SK-N-SH treated with all-trans-retinoic acid at 6 μM for 48 hours (cell line): ENCODE measurements at places on chromosomes 16 and 17.

- ATAC-seq, result peak; percentile 1; the same call in 1 of the 3 replicates
These were observed 89.5 kb upstream of the TOB1 start for GRCh38 chr17:50955667-50956120.

DNA sequence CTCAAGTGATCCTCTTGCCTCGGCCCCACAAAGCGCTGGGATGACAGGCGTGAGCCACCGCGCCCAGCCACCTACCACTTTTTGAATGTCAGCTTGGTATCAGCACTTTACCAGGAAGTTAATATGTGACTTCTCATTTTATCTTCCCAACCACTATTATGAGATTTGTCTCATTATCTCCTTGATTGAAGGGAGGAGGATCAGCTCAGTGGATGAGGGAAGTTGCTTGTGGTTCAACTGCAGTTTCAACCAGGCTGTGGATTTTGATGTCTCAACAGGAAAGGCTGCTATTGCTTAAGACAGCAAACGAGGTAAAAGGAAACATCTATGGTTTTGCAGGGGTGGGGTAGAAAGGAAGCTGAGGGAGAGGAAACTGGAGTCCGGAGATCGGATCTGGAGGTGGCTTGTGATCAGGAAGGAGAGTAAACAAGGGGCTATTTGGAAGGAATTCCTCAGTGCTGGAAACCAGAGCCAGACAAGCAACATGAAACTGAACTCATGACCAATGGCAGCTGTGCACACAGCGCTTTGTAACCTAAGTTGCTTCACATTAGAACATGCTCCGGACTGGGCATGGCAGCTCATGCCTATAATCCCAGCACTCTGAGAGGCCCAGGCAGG lies 180.5 kb downstream of the VPS53 start:
- ATAC-seq, result no peak

GRCh38 chr17:491086-492021 lies 138.7 kb upstream of the RPH3AL start:
- ATAC-seq, result peak; percentile 94

DNA sequence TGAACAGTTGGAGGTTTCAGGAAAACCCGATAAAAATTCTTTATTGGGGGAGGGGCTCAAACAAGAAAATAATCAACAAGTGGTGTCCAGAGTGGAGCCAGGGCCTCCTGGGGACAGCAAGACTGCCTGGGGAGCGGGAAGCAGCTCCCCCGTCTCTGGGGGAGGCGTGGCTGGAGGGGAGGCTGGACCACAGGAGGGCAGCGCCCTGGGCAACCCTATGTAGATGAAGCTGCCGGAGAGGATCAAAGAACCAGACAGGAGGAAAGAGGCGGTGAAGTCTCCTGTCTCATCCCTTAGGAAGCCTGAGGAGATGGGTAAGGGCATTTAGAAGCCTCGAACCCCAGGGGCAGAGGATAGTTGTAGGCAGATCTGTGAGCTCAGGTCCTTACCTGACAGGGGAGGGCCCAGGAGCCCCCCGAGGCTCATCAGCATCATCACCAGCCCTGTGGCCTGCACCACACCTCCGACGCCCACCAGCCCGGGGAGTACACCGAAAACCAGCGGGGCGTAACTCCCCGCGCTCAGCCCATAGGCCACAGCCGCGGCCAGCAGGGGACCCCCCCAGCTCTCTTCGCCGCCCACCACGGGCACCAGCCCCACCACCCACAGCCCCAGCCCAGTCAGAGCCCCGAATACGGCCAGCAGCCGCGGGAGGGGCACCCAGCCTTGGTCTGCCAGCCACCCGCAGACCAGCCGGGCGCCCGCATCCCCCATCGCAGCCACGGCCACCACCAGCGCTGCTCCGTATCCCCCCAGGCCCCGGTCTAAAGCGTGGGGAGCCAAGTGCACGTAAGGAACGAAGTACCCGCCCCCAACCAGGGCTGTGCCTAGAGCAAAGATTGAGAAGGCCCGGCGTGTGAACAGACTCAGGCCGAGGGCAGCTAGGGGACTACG lies 2.0 kb downstream of the SLC16A11 start:
- ATAC-seq, result no peak

DNA sequence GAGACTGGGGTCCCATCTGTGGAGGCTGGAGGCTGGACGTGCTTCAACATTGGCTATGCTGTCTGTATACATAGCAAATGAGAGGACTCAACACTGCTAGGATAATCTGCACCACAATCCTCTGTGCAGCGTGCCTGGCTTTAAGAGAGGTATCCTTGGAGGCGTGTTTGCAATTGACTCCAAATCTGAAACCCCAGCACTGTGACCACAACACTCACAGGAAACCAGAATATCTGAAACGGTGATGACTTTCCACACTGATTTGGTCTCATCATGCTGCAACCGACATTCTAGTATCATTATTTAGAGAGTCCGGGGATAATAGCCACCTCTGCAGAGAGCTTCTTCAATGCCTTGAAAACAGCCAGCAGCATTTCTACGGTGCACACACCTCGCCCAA lies 35.1 kb downstream of the TLE7 start:
- ATAC-seq, result no peak

GRCh38 chr17:17179371-17179827 lies 26.7 kb downstream of the PLD6 start:
- no peak for ATAC-seq

DNA sequence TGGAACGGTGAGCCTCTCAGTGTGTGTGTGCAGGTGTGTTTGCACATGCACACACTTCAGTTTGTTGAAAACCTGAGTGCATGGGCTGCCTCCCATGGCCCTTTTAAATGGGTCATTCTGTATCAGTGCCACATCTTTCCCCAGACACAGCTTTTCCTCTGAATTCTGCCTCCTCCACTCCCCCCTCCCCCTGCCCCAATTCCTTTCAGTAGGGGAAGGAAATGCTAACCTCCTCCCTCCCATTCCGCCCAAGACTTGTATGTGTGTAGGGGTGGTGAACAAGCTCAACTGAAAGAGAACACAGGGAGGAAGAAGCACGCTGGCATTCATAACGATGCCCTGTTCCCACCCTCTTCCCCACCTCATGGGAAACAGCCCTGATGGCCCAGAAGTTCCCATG lies 34.3 kb downstream of the C17orf75 start:
- no peak for ATAC-seq

DNA sequence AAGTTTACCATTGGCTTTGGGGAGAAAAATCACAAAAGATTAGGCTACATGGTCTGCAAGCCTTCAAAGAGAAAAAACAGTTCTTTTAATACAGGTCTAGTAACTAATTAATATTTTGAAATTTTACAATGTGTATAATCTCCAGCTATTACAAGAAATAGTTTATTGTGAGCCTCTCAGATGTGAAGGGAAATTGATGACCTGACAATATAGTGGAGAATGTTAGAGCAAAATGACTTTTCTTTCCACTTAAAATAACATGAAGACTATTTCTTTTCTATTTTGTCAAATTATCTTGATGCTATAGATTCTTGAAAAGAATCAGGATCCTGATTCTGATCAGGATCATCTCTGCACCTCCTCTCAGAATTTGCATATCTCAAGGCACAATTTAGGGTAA lies 362.3 kb downstream of the PMP22 start:
- ATAC-seq, result no peak

DNA sequence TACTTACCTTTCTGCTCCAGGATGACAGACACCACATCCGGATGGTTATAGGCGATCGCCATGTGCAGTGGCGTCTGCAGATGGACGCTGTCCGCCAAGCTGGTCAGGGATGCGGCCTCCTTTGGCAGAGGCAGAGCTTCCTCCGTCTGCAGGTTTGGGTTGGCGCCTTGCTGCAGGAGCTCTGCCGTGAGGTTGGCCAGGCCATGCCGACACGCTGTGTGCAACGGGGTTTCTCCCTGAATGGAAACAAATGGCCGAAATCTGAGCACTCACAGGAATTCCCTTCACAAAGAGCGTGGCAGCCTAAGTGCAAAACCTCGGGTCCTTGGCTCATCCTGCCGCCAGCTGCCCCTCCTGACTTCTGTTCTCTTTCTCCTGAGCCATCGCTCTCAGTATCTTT lies 41.8 kb downstream of the CYB5D2 start:
- no peak for ATAC-seq

DNA sequence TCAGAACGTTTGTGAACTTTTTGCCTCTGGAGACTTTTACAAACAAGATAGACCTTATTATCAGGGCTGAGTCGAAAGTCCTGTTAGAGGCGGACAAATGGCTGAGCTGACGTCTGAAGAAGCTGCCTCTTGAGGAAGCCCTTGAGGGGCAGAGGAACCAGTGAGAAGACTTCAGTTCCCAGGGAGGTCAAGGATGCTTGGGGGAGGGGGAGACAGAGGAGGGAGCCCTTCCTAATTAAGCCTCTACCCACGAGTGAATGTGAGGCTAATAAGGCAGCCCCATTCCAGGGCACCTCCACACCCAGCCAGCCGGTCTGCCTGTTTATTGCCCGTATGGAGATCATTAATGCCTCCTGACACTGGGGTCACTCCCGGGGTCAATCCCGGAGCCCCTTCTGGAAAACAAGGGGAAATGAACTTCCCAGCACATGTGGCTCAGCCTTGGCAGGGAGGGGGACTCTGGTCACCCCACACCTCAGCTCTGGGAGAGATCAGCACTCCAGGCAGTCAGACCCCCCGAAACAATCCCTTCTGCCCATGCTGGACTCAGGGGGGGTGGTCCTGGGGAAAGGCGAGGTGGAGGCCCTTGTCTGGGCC lies 9.2 kb upstream of the TBX4 start:
- no peak for ATAC-seq
